ENCODE measurements at places on chromosomes 7 and 10.

DNA sequence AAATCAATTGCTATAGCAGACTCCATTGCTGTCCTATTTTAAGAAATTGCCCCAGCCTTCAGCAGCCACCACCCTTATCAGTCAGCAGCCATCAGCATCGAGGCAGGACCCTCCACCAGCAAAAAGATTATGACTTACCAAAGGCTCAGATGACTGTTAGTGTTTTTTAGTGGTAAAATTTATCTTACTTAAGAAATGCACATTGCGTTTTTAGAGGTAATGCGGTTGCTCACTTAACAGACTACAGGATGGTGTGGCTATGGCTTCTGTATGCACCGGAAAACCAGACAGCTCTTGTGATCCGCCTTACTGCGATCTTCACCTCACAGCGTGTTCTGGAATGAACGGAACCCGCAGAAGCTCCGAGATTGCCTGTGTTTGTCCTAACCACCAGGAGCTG is 58.1 kb downstream of the WDR37 start:
- DNase-seq, result no peak

- no peak for DNase-seq
Observed at GRCh38 chr10:86105640-86106039, 261.0 kb downstream of the GRID1 start.

- no peak for DNase-seq
Observed at GRCh38 chr7:144513334-144513733, 109.8 kb upstream of the NOBOX start.

GRCh38 chr10:69941730-69942129 is 110.9 kb upstream of the MACROH2A2 start:
- DNase-seq, result no peak

DNA sequence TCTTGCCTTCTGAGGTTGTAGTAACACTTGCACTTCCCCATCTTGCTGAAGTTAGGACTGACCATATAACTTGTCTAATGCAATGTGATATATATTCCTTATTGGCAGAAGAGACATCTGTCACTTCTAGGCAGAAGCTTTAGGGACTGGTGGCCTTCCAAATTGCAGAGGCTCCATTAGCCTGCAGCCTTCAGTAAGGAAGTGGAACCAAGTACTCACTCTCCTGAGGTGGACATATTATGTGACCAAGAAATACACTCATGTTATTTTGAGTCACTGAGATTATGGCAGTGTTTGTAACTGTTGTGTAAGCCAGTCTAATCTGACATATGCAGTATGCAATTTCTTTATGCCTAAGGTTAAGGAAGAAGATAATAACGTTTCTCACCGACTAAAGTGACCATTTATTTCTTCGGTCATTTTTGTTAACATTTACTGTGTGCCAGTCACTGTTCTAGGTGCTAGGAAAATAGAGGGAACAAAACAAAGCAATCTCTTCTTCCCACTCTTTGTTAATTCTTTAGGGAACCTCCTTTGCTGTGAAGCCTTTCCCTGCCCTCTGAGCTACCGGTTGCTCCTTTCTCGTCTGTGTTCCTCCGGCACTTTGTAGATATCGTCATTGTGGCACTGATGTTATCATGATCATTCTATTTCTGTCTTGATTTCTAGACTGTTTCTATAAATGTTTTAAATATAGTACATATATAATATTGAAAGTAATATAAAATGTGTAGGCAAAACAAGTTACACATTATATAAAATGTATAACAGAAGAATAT is 52.9 kb upstream of the HBP1 start:
- DNase-seq, result no peak

DNA sequence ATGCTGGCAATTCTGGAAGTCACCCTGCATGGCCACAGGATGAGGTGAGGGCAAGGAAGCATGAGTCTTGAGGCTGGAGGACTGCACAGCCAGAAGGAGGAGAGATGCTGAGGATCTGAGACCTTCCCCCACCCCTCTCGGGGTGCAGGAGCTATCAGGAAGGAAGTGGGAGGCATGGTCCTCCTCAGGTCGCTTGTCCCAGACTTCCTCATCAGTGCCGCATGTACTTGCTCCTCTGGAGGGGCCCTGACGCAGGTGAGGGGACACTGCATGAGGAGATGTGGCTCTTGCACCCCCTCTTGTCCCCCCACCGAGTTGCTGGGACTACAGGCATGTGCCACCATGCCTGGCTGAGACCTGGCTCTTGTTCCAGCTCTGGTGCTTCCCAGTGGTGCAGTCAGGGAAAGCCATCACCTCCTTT is 5.7 kb upstream of the ZMIZ1 start:
- DNase-seq, result no peak

GRCh38 chr7:46571996-46572395 is 650.9 kb upstream of the IGFBP3 start:
- no peak for DNase-seq

DNA sequence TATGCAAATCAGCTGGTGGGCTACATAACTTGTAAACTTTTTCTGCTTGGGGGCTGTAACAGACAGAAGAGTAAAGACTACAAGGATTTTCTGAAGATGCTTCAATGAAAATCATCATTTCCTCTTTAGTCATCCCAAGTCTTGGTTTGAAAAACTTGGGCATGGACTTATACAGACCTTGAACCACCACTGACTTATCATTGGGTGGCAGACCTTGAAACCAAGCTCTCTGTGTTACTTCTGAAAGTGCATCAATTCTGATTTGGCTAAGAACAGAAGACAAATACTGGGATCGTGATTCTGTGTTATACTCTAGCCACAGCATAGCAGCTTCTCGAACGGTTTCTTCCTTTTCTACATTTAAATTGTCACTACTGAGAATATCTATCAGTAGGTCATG is 21.3 kb downstream of the KBTBD2 start:
- DNase-seq, result no peak

Measured in CD4-positive, alpha-beta T cell treated with Interleukin-17A for 4 hours (primary cell).